ENCODE measurements at places on chromosomes 3 and 15.

DNA sequence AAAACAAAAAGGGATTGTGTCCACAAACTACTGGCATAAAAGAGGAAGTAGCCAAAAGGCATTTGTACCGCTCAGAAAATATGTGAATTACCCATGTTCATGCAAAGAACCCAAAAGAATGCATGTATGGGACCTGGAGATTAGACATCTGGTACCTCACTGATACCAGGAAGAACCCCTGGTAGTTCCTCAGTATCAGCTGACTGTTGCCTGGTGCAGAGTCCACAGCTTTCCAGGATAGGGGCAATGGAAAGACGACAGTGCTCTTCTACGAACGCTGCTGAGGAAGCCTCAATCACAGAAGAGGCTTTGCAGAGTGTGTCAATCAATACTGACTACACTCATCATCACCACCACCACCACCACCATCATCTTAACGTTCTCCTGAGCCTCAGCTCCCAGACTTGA lies 63.3 kb downstream of the ATP8B4 start:
- no peak for DNase-seq

DNA sequence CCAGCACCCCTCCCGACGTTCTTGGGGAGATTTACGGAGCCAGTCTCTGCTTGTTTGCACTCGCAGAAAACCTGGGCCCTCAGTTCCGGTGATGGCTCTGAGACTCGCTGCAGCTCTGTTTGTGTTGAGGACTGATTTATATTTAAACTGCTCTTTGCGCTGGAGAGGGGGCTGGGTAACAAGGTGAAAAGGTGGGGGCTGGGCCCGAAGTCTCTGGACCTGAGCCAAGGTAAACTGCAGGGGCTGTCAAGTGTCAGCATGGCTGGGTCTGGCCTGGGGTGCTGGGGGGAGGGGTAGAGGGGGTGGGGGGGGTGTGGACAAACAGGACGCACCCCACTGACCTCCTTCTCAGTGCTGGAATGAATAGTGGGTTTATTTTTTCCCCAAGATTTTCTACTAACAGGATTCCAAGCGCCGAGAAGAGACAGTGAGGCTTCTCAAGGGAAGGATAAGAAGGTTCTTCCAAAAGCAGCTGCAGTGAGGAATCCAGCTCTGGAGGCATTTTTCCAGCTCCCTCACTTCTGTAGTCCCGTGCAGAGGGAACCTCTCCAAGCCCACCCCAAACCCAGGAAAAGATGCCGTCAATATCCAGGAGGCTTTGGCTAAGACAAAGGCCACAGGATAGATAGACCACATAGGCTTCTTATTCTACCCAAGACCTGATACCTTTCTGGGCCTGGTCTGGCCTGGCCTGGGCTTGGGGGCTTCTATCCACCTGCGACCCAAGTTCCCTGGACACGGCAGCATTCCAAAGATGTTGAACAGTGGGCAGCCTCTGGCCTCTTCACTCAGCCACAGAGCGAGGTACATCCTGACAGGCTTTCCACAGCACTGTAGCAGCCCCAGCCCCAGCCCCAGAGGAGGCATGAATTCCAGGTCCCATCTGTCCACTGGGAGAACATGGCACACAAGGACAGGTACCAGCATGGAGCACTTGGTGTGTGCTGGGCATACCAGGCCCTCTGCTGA lies 938 bp upstream of the SLCO2A1 start:
- DNase-seq = no peak

GRCh38 chr15:51077221-51078153 lies 17.2 kb downstream of the TNFAIP8L3 start:
- DNase-seq = no peak

DNA sequence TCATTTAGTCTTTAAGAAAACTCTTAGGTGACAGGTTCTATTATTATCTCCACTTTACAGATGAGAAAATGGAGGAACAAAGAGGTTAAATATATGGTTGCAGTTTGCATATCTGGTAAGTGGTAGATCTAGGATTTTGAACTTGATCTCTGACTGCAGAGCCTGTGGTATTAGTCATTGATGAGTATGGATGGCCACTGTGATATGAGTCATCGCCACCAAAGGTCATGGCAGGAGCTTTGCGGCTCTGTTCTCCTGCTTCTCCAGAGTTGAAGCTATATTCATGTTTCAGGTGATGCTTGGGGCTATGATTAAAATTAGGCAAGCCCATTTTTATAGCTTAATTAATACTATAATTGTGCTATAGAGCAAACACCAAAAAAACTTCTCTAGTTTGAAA lies 306.2 kb upstream of the DPPA4 start:
- DNase-seq = no peak

DNA sequence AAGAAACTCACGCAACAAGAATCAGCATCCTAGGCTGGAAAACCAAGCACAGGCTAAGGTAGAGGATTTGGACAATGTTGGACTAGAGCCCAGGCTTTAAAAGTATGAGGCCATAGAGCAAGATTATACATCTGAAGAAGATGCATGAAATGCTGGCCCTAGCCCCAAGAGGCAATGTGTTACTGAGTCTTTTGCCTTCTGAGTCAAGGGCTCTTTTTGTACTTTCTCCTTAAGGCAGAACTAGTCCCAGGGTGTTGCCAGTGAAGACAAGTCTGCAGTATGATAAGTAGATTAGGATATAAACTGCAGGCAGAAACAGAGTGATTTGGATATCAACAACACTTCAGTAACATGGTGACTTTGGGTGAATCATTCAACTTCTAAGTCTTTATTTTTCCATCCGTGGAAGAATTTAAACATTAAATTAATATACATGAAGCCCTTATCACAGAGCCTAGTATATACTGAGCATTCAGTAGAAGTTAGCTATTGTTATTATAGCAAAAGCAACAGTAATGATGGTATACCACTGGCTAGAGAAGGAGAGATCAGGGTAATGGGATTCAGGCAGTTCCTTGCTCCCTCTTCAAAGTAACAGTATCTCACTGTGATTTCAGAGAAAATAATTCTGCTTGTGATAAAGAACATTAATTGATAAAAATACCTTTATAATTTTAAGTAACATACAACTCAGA lies 99.9 kb upstream of the MLF1 start:
- DNase-seq = no peak

GRCh38 chr3:156675830-156676767 lies 1.7 kb downstream of the TIPARP start:
- no peak for DNase-seq

DNA sequence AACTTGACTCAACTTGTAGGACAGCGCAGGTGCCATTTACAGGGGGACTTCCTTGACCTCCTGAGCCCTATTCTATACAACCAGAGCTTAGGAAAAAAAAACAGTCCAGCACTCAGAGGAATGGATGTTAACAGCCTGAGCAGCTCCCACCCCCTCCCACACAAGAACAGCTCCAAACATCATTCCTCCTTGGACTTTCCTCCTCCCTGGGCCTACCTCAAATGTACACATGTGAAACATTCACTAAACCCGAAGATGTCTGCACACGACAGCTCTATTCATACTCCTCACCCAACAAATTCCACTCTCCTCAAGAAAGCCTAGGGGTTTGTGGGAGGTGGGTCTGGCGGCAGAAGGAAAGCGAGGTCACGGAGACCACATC lies 503 bp upstream of the ATRIP start:
- DNase-seq = no peak

GRCh38 chr15:101092156-101092866 lies 159.5 kb downstream of the CHSY1 start:
- no peak for DNase-seq

DNA sequence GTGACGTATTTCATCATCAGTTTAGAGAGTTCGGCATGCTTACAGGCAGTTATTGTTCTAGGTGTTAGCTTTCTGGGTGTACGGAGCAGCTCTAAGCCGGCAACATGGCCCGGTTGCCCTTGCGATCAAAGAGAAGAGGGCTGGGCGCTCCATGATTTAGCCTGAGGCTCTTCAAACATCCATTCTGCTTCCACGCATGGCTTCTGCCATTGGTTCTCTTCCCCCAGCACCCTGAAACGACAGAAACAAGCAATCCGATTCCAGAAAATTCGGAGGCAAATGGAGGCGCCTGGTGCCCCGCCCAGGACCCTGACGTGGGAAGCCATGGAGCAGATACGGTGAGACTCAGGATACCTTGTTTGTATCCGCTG lies 574 bp downstream of the NGRN start:
- DNase-seq = peak; percentile 5

DNA sequence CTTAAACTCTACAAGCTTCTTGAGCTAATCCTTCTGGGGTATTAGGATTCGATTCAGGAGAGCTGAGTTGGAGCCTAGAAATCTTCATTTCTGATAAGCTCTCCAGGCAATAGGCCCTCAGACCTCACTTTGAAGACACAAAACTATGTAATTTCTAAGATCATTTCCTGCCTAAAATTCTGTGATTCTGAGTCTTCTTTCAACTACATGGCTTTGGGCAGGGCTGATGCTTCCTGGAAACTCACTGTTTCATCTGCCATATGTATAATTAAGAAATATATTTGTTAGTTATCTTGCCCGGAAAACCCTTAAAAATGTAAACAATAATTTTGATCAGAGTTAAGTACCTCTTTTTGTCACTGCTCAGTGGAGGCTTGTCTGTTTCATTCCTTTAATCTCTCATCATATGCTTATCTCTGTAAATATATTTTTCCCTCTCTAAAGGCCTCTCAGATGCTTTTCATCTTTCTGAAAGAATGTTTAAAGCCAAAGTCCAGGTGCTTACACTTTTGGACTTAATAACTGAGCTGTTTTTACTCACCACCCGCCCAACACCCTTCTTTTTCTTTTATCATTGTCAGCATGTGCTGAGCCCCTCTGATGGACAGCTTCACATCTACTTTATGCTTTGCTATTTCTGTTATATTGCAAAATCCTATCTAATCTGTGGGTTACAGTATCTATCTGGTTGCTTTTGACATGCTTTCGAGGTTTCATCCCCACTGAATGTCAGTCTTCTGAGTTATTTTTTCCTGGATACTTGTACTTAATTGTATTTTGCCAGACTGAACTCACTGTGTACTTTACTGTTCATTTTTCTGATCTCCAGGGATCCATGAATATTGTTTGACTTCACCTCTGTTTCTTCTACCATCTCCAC lies 38.2 kb downstream of the FILIP1L start:
- DNase-seq = no peak

DNA sequence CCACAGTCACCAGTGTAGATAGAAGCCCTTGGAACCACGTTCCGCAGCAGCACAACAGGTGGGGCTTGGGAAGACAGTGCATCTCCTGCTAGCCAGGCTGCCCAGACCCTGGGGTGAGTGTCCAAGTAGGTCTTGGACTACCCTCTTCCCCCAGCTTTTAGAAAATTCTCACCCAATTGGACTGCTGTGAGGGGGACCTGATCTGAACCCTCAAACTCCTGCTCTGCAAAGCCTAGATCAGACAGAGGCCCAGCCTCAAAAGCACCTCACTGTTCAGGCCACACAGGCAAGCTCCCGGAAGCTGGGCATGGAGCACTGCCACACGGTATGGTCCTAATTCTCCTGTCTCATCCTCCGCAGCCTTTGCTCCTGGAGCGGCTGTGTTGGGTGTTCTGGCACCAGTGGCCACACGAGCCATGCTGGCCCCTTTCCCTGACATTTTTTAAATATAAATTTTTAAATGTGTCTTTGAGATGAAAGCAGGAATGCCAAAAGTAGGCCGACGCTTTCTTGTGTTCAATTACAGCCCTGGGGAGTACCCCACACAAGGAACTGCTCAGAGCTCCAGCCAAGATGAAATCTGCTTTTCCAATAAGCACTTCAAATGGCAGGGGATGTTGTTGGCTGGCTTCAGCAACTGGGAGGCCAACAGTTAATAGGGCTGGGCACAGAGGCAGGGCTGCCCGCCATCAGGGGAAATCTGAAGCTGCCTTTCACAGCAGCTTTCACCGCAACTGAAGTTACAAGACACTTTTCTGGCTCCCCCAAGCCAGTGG lies 40.9 kb downstream of the CPN2 start:
- no peak for DNase-seq

- no peak for DNase-seq
Measured at GRCh38 chr3:5021116-5022092, 42.2 kb downstream of the BHLHE40 start.

DNA sequence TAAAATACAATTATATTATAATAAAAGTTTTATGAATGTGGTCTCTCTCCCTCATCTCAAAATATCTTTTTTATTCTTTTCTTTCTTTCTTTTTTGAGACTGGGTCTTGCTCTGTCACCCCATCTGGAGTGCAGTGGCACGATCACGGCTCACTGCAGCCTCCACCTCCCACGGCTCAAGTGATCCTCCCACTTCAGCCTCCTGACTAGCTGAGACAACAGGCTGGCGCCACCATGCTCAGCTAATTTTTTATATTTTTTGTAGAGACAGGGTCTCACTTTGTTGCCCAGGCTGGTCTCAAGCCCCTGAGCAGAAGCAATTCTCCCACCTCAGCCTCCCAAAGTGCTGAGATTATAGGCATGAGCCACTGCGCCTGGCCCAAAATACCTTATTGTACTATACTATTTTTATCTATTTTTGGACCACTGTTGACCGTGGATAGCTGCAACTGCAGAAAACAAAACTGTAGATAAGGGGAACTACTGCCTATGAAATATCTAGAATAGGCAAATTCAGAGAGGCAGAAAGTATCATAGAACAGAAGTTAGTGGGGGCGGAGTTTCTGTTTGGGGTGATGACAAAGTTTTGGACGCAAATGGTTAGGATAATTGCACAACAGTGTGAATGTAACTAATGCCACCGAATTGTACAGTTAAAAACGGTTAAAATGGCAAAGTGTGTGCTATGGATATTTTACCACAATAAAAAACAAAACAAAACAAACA lies 66.6 kb downstream of the SLC12A8 start:
- DNase-seq = no peak

- DNase-seq = no peak
Measured at GRCh38 chr3:54182242-54182641, 59.9 kb downstream of the CACNA2D3 start.

DNA sequence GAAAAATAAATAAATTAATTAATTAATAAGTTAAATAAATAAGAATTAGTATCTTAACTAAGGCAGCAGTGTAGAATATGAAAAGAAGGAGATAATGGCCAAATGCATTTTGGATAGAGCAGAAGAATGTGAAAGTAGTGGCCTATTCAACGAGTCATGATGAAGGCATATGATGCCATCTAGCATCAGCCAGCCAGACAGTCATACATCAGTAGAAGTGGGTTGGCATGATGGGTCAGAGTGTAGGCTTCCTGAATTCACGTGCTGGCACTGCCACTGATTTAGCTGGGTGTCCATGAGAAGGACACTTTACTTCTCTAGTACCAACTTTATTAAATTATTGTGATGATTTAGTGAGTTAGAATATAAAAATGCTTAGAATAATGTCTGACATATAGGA lies 256.1 kb upstream of the ARPP21 start:
- no peak for DNase-seq

GRCh38 chr15:50864873-50865272 lies 43.6 kb upstream of the AP4E1 start:
- no peak for DNase-seq

- no peak for DNase-seq
Measured at GRCh38 chr3:43023066-43023465, 44.0 kb downstream of the GASK1A start.

DNA sequence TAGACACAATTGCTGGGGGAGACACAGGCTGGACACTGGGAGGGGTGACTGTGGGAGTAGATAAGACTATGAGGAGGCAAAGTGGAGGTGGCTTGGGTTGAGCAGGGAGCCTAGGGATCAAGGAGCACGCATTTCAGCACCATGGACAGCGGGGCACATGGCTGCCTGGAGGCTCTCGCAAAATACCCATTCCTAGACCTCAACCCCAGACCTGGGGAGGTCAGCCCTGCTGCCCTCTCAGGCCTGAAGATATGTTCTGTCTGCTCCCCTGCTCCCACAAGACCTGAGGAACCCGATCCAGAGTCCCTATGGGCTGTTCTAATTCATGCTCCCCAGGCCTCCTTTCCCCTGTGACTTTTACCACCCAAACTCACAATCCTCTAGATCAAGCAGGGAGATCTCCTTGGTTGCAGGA lies 16.0 kb upstream of the CPEB1 start:
- no peak for DNase-seq

Measured in NCI-H1930 (cell line).